ENCODE measurements at places on chromosomes 1 and 21. TPM values are rescaled to one million over a fixed set of nuclear protein-coding genes. Genes with fewer than 3 reads are reported as not detected.

GRCh38 chr1:24415910-24416665, 486 bp downstream of the NIPAL3 start:
- DNase-seq: peak; percentile 50

Gene NTRK1
- 1.7 TPM for total RNA-seq

DNA sequence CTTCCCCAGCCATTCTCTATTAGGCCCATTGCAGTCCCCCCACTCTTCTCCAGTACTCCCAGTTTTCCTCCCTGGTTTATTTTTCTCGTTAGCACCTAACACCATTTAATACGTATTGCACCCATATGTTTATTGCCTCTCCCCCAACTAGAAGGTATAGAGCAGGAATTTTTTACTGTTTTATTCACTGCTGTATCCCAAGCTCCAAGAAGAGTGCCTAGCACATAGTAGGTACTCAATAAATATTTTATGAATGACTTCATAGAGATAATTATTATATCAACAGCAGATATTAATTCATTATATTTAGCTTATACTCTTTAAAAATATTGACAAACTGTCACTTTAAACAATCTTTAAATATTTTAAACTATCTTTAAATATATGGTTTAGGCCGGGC, 5.7 kb upstream of the ACOT7 start:
- DNase-seq: no peak

DNA sequence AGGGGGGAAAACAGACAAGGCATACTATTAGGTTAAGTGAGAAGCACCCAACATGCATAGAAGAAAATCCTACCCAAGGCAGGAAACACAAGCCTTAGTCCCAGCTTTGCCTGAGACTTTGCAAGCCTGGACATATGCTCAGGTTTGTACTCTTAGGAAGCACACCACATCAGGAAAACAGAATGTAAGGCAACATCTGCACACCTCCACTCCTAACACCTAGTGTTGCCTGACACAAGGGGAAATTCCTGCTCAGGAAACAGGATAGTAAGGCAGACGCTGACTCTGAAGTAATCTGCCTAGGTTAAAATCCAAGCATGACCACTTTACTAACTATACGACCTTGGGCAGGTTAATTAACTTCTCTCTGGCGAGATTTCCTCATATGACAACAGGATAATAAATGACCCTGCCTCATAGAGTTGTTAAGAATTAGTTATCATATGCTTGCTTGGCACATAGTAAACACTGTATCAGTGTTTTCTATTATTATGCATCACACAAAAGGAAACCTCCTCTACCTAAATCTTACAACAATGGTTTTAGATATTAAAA, 119.8 kb downstream of the ZZZ3 start:
- DNase-seq: no peak

GRCh38 chr21:38525454-38525853, 27.2 kb upstream of the ERG start:
- DNase-seq: no peak

- no peak for DNase-seq
Observed at GRCh38 chr1:17826165-17826488, 71.0 kb downstream of the ACTL8 start.

Gene SV2A
- 5.5 TPM for total RNA-seq

- DNase-seq: no peak
Observed at GRCh38 chr1:201370500-201370899, 7.0 kb downstream of the TNNT2 start.

DNA sequence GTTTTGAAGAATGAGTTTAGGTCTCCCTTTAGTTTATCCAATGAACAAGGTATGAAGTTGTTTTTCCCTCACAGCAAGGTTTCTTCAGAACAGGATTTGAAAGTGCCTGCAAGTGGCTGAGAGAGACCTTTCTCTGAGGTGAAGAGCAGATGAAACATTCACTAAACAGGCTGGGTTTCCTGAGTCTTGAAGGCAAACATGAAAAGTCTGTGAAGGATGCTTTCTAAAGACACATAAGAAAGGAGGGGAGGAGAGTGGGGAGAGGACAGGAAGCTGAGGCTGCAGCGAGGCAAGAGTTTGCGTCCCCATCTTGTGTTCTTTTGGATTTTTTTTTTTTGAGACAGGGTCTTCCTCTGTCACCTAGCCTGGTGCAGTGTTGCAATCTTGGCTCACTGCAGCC, 95.7 kb upstream of the SIM2 start:
- DNase-seq: no peak

DNA sequence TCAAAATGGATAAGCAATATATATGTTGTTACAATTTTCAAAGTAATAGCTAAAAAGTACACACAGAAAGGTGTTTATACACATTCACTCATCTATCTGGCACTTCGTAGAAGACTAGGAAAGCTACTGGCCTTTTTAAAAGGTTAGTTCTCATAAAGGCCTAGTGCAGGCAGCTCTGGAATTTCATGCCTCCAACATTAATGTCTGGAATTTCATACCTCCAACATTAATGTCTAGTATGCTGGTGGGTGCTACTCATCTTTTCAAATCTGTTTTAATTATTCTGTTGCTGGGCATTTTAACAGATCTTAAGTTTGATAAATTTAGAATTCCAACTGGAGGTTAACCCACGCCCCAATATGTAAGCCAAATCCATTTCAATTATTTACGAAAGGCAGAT, 124.2 kb downstream of the AKT3 start:
- no peak for DNase-seq

Gene CD2
- 7.1 TPM for total RNA-seq

Gene PYHIN1
- 2.1 TPM for total RNA-seq

Gene SMPDL3B
- total RNA-seq: 0.83 TPM

- no peak for DNase-seq
Observed at GRCh38 chr1:180027949-180028445, 73.4 kb downstream of the CEP350 start.

Gene ATP1A2
- total RNA-seq: 41.2 TPM

Gene KCNK1
- total RNA-seq: 6.9 TPM

Gene SLC6A17
- not detected for total RNA-seq

- no peak for DNase-seq
Observed at GRCh38 chr1:80445033-80445432, 1355.7 kb upstream of the ADGRL2 start.

GRCh38 chr1:100344774-100345173, 7.5 kb upstream of the CDC14A start:
- no peak for DNase-seq

Gene SH2D1B
- 0.16 TPM for total RNA-seq

DNA sequence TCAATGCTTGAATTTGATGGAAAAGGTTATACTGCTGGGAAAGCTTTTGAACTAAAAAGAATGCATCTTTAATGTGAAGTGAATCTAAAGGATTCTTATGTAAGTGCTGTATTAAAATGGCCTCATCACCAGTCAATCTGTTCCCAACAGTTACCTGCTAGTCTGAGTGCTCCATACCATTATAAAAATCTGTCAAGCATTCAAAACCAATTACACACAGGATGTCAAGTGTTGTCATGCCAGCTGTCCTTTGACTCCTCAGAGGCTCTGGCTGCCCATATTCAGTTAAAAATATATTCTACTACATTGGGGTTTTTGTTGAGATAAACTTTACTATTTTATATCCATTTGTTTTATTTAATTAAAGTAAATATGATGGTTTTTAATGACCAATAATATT, 1587.7 kb downstream of the AMY1C start:
- DNase-seq: no peak

GRCh38 chr21:38171723-38172344, 85.0 kb upstream of the KCNJ15 start:
- DNase-seq: no peak

Gene SERTAD4
- total RNA-seq: 2.1 TPM

Gene RTCA
- 30.3 TPM for total RNA-seq

Gene KIF17
- total RNA-seq: 2.2 TPM

Gene SSBP3
- total RNA-seq: 47.3 TPM

DNA sequence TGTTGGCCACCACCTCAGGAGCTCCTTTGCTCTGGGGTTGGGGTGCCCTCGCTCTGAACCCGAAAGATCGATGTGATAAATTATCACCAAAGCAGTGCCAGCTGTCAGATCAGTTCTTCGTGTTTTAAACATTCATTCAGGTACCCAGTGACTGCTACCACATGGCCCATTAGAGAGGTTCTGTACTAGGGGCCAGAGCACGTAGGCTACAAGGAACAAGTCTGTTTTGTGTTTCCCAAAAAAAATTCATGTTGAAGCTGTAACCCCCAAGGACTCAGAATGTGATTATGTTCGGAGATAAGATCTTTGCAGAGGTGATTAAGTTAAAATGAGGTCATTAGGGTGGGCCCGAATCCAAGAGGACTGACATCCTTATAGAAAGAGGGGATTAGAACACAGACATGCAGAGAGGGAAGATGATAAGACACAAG, 526.9 kb downstream of the NPHP4 start:
- no peak for DNase-seq

Gene RIPPLY3
- 0.18 TPM for total RNA-seq

Gene PDZK1IP1
- 1.9 TPM for total RNA-seq

GRCh38 chr1:175415129-175415712, 222.6 kb upstream of the KIAA0040 start:
- DNase-seq: no peak

DNA sequence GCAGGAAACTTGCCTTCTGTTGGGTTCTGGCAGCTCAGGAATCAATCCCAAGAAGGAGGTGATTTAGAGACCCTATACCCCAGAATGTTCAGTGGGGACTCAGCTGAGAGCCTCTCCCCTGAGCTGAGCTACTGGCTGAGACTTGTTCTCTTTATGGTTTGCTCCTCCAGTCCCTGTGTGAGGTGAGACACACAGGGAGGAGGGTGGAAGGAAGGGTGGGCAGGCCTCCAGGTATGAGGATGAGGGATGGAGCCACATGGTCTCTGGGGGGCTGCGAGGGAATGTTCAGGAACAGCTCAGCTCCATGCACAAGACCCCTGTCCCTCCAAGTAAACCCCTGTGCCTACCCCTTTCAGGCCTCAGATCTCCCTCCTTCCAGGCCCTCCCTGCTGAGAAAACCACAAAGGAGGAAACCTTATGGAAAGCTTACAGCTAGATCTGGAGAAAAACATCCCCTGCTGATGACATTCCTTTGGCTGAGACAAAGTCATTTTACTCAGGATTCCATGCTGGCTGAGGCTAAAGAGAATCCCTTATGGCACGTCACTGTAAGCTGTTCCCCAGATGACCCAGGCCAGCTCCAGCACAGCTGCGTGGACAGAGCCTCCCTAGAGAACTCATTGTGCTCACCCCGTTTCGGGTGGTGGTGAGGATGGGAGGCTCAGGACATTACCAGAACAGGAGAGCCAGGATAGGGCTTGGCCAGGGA, 91.5 kb upstream of the IPO9 start:
- no peak for DNase-seq

DNA sequence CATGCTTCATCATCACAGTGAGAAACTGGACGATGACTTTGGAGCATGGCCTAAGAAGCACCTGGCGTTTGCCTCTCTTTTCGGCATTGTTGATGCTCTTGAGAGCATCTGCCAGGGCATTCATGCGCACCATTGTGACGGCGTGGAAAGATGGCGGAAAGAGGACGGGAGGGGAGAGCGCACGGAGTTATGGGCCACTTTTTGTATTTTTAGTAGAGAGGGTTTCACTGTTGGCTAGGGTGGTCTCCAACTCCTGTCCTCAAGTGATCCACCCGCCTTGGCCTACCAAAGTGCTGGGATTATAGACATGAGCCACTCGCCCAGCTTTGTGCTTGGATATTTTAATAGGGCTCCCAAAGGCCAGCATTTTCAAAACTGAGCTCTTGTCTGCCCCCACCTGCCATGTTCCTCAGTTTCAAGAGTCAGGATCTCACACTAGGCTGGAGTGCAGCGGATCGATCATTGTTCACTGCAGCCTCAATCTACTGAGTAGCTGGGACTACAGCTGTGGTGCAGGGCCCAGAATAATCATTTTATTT, 5.3 kb downstream of the RPS8 start:
- DNase-seq: no peak

DNA sequence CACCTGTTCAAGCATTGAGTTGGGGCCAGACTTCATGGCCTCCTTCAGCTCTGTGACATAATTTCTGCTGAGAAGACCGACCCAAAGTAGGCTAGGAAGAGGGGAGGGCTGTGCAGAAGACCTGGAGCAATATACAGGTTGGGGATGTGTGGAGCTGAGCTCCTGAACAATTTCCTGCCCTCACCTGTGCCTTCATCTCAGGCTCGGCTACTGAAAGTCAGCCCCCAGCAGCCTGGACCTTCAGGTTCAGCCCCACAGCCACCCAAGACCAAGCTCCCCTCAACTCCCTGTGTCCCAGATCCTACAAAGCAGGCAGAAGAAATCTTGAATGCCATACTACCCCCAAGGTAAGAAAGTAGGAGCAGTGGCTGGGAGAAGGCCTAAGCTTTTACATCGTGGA, 662 bp downstream of the DNALI1 start:
- no peak for DNase-seq

- no peak for DNase-seq
Observed at GRCh38 chr1:101257500-101258325, 20.9 kb downstream of the S1PR1 start.

GRCh38 chr1:164725401-164725800, 166.4 kb downstream of the PBX1 start:
- DNase-seq: no peak

Gene ASPM
- 0.42 TPM for total RNA-seq

GRCh38 chr1:67704351-67704750, 19.4 kb downstream of the GADD45A start:
- DNase-seq: no peak

Gene OVAAL
- total RNA-seq: not detected

DNA sequence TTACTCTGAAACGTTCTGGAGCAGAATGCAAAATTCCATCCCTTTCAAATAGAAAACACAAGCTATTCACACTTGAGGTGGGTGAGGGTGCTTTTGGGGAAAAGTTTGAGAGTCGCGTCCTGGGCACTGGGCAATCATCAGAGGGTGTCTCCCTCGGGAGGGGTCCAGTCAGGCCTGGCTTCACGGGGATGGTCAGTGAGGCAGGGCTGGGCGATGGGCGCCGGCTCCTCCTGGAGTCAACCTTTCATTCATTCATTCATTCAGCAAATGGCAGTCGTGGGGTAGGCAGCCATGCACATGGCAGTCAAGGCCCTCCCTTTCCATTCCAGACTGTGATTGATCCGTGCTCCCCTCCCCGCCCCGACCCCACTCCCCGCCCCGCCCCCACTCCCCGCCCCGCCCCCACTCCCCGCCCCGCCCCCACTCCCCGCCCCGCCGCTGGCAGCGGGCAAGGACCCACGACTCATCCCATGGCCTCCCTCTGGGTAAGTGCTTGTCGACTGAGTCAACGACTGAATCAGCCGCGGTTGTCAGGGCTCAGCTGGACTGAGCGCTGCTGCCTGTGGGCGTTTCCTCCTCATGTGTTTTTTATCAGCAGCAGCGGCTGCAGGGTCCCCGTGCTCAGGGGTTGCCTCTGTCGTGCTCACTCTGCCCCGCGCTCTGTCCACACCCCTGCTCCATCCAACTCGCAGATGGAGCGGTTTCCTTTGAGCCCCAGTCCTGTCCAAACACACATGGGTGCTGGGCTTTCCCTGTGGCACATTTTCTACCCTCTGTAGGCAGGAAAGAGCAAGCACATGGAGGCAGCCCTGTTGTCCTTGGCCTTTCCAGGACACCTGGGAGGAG, 12.5 kb upstream of the SPSB1 start:
- no peak for DNase-seq

Measured in ureter (tissue), 1 donor.